ENCODE measurements at places on chromosomes 4 and X. TPM values are rescaled to one million over a fixed set of nuclear protein-coding genes. Genes with fewer than 3 reads are reported as not detected.

- no peak for DNase-seq
Measured at GRCh38 chrX:73262991-73263390, 48.3 kb upstream of the NAP1L2 start.

DNA sequence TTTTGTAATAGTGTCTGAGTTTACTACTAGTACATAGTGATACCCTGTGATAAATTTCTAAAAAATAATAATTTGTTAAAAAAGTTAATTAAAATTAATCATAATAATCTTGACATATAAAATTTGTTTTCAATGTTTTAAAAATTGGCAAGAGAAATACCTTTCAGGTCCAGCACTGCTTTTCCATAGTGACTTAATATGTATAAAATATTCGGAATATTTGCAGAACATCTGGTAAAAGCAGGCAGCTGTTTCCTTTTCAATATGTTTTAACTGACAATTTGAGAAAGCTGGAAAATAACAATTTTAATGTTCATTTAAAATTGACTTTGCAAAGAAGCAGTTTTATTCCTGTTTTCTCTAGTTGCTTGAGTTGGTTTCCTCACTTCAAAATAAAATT, 17.6 kb upstream of the GK2 start:
- no peak for DNase-seq

GRCh38 chr4:15234116-15234855, 193.5 kb upstream of the C1QTNF7 start:
- DNase-seq, result no peak

- DNase-seq, result no peak
Measured at GRCh38 chrX:33252306-33252825, 41.0 kb upstream of the DMD start.

DNA sequence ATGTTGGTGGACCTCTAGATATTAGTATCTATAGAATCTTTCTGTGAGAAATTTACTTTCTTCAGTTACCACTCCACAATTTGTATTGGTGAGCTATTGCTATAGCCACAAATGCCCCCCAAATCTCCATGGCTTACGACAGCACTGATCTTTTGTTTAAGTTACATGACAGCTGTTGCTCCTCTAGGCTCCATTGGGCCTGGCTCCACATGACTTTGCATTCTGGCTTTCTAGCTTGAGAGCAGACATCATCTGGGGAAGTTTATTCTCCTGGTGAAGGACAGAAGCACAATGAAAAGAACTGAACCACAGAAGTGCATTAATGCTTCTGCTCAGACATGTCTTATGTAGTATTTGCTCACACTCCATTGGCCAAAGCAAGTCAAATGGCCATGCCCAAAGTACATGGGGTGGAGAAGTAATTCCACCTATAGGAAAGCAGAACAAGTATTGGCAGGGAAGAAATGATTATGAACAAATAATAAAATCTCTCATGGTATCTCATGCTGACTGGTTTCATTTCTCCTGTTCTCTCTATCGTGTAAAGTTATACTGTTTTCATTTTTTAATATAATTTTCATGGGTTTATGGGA, 126.6 kb upstream of the FAM9C start:
- no peak for DNase-seq

DNA sequence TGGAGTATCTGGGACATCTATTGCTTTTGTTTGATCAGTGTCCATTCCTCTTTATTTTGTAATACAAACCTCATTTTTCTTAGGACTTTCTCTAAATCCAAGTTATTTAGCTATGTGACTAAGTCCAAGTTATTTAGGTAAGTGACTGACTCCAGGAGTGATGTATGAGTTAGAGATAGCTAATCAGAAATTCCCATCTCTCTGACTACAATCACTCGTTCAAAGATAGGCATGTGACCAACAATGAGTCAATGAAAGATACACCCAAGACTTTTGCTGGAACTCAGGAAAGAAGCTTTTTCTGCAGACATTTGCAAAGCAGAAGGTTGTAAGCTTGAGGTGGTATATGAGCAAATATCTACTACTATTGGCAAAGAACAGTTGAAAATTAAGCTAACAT, 72.5 kb upstream of the KCNIP4 start:
- no peak for DNase-seq

- no peak for DNase-seq
Measured at GRCh38 chr4:158080354-158080753, 92.5 kb downstream of the GASK1B start.

GRCh38 chr4:48130100-48130499, 4.0 kb downstream of the TXK start:
- no peak for DNase-seq

DNA sequence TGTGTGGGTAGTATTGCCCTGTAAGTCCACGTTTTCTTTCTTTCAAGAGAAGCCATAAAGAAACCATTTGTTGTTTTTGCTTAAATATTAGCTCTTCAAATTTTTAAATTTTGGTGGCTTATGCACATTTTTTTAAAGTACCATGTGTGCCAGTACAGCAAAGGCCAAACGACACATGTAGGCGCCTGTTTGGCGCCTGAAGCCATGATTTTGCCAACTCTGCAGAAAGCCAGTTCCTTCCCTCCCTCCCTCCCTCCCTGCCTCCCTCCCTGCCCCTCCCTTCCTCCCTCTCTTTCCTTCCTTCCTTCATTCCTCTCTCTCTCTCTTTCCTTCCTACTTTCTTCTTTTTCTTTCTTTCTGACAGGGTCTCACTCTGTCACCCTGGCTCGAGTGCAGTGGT, 65.9 kb upstream of the LIMCH1 start:
- DNase-seq, result no peak

- no peak for DNase-seq
Measured at GRCh38 chrX:138481649-138482048, 229.9 kb downstream of the FGF13 start.

DNA sequence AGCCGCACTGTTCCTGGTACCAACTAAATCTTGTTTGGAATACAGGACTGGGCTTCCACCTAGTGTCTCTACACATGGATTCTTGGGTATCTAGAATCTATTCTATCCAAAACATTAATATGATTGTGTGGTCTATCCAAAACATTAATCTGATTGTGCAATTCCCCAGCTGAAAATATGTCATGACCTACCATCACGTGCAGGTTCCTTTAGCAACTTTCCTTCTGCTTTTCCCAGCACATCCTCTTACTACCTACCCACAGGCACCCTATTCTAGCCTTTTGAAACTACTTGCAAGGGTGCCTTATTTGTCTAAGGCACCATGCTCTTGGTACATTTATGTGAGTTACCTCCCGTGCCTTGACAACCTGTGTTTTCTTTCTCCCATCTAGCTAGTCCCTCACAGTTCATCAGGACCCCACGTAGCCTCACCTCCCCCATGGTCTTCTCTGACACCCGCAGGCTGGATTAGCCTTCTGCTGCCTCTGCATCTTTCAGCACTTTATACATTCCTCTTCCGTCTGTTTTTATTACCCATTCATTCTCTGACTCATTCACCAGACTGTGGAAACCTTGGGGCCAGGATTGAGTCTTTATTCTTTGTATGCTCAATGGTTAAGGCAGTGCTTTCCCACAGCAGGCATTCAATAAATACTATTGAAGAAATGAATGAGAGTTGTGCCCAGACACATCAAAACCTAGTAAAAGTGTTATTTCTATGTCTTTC, 88.8 kb upstream of the FAM9B start:
- DNase-seq, result no peak

- no peak for DNase-seq
Measured at GRCh38 chrX:45077748-45078424, 122.8 kb downstream of the DIPK2B start.

GRCh38 chr4:7243609-7244330, 51.4 kb downstream of the SORCS2 start:
- no peak for DNase-seq

DNA sequence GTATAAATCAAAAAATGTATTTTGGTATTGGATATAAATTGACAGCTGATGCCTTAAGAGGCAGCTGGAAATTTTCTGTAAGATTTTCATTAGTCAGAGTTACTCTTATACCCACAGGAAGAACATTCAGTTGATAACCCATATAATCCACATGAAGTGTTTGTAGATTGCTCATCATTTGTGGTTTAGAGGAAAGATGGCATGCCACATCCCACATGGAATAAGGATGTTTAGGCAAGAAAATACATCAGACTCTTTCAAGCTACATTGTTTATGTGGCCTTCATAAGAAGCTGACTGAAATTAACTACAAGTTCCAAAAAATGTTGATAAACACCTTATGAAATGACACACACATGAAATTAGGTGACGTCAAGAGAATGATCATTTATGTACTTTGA, 56.6 kb downstream of the AREG start:
- DNase-seq, result no peak

DNA sequence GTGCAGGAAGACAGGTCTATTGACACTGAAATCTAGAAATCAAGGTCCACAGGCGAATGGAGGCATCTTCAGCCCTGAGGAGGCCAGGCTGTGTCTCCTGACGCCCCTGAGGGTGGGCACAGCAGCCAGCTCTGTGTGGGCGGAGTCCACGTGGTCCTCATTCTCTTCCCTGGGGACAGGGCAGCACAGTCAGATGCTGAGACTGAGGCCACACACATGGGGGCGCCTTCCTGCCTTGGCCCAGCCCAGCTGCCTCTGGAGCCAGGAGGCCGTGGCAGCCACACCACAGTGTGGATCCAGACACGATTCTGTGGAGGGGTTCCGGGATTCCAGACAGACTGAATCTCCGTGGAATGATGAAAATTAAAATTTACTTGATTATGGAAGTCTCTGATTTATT, 20.8 kb downstream of the FGFR3 start:
- DNase-seq, result no peak

- DNase-seq, result no peak
Measured at GRCh38 chr4:127988638-127989037, 23.4 kb downstream of the ABHD18 start.

DNA sequence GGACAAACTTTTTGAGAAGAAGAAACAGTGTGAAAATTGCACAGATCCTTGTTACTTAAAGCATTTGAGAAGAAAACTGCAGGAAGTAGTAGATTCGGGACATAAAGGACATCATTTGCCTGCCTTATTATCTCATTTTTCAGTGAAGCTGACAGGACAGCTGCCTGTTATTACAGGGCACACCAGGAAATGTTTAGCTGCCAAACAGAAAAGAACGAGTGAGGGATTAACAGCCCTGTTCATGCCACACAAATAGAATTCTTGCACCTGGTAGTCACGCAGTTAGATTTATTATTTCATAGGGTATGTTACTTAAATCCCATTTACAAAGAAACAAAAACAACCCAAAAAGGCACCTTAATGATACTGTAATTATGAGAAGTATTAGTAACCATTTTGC, 100.6 kb downstream of the CHIC2 start:
- no peak for DNase-seq

GRCh38 chrX:135644624-135645023, 68.8 kb upstream of the CT45A1 start:
- DNase-seq, result no peak

DNA sequence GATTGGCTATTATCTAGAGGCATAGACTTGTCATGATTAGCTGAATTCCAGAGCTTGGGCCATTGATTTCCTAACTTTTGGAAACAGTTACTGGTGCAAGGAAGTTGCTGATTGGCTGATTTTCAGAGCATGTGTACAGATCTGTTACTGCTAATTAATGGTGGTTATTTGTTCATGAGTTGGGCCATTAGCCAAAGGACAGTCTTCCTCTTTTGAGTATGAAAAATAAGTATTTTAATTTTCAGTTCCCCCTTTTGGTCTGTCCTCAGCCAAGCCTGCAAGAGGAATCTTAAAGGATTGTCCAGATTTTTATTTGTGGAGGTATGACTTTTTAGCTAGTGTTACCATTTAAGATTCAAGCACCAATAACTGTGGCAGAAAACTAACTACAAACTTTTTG, 7.0 kb upstream of the DSPP start:
- DNase-seq, result no peak

DNA sequence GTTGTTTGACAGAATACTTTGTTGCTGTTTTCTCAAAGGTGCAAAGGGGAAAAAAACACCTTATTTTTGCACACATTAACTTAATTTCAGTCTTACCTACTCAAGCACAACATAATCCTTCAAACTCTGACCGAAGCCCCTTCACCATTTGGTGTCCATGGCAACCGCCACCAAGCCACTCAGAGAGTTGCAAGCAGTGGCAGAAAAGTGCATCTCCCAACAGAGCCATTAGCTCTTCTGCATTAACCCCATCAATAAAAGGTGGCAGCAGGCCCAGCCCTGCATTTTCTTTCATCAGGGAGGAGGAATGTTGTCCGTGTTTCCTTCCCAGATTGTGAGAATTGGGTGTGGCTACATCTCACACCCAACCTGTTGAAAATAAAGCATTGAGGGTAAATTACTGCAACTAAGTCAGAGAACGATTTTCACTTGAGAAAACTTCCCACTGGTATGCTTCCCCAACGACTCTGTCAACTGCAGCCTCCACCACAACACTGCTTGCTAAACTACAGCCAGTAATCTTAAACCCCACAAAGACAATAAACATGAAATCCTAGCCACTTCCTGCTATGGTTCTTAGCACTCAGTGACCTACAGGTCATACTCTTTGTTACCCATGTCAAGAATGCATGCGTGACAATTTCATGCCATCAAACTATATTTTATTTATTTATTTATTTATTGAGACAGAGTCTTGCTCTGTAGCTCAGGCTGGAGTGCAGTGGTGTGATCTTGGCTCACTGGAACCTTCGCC, 154.0 kb downstream of the GRIA3 start:
- DNase-seq, result no peak

GRCh38 chr4:152666946-152667345, 12.9 kb downstream of the TMEM154 start:
- DNase-seq, result no peak

DNA sequence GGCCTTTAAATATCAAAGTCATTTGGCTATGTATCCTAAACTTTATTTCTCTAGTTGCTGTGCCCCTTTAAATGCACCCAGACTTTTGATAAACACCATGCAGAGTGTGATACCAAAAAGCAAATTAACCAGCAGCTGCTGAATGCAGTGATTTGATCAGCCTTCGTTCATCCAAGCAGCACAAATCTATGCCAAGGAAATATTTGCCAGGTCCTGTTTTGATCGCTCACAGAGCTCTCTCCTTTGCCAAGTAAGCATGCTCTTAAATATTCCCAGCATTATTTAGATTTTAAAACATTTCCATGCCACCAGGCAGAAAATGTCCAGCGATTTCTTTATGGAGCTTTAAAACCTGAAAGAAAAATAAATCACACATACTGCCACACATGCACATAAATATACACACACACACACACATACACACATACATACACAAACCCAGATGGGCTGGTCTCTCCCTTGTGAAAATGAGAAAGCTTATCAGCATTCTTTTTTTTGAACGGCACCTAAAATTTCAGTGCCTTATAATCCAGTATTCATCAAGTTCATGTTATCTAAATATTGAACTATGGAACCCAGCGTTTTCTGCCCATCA, 35.7 kb downstream of the BTC start:
- no peak for DNase-seq

C1QTNF7 gene
- total RNA-seq, result not detected

NIPAL1 gene
- 4.3 TPM for total RNA-seq

SRD5A3 gene
- 14.3 TPM for total RNA-seq

UGT8 gene
- total RNA-seq, result 12.3 TPM

FAM236B gene
- total RNA-seq, result not detected

WDR17 gene
- 3.7 TPM for total RNA-seq

GAGE10 gene
- not detected for total RNA-seq

ARX gene
- total RNA-seq, result not detected

PRSS12 gene
- total RNA-seq, result 1.6 TPM

CENPVL2 gene
- 0.96 TPM for total RNA-seq

Measured in kidney epithelial cell (primary cell).